ENCODE measurements at places on chromosomes 12 and 14.

GRCh38 chr12:30884799-30885198 is 41.7 kb upstream of the TSPAN11 start:
- DNase-seq, result no peak

GRCh38 chr14:103846543-103847450 is 578 bp downstream of the PPP1R13B start:
- peak; percentile 30 for DNase-seq

GRCh38 chr14:81537193-81537592 is 3.5 kb upstream of the SEL1L start:
- DNase-seq, result no peak

- no peak for DNase-seq
Observed at GRCh38 chr12:123141615-123142517, 9.0 kb downstream of the PITPNM2 start.

DNA sequence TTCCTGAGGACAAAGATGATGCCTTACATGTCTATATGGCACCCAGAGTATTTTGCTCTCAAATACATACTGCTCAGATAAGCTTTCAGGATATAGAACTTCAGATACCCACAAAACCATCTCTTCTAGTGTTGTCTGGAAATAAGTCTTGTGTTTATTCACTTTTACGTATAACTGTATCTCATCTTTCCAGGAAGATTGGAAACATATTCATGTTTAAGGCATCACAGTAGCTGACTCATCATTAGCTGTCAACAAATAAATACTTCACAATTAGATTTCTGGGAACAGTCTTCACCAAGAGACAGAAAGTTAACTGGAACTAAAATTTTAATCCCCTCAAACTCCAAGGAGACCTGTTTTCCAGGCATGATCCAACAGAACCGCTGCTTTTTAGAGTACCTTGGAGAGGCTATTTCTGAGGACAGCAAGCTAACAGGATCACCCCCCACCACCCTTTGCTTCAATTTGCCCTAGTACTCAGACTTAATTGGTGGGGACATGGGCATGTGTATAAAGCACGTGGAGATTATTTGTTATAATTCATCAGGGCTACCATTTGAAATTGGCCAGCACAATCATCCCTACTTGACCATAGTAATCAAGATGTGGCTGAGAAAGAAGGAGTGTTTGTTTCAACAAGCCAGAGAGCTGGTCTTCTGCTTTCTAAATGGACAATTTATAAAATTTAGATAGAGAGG is 129.3 kb upstream of the HIF1A start:
- no peak for DNase-seq
